ENCODE measurements at places on chromosomes 11 and 22.

DNA sequence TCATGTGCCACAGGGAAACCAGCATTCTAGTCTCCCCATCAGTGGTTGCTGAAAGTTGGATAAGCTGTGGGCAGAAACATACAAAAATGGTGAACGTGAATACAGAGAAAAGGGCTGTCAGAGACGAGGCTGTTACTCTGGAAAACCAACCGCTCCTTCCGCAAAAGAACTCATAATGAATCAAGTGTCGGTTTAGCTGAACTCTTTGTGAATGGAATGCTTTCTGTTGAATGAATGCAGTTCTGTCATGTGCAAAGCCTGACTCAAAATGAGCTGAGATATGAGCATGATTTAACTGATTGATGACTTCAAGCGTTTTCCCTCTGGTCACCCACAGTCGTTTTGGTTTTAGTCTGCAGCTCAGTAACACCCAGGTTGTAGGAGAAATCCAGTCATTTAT lies 298.3 kb downstream of the ETS1 start:
- no peak for DNase-seq

DNA sequence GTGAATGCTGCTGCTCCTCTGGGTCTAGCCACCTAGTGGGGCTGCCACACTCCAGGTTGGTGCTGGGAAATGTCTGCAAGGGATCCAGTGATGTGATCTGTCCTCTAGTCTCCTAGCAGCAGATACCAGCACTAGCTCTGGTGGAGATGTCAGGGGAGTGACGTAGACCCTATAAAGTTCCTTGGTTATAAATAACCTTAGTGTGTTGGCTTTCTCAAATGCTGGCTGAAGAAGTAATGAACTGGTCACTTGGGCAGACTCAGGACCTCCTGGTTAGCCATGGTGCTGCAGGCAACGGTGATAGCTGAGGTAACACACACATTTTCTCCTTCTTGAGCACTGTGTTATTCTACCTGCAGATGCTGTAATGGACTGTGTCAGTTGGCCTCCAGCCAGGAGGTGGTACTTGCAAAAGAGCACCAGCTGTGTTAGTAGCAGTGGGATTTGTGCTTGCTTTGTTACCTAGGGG lies 35.5 kb downstream of the BBOX1 start:
- DNase-seq, result no peak

- DNase-seq, result no peak
Measured at GRCh38 chr11:58928107-58928499, 11.2 kb upstream of the GLYATL1 start.

DNA sequence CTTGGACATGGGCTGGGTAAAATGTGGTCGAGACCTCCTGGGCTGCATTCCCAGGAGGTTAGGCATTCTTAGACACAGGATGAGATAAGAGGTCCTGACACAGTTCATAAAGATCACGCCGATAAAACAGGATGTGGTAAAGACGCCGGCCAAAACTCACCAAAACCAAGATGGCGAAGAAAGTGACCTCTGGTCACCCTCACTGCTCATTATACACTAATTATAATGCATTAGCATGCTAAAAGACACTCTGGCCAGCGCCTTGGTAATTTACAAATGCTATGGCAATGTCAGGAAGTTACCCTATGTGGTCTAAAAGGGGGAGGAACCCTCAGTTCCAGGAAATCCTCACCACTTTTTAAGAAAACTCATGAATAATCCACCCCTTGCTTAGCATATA lies 983.3 kb downstream of the OPCML start:
- no peak for DNase-seq

DNA sequence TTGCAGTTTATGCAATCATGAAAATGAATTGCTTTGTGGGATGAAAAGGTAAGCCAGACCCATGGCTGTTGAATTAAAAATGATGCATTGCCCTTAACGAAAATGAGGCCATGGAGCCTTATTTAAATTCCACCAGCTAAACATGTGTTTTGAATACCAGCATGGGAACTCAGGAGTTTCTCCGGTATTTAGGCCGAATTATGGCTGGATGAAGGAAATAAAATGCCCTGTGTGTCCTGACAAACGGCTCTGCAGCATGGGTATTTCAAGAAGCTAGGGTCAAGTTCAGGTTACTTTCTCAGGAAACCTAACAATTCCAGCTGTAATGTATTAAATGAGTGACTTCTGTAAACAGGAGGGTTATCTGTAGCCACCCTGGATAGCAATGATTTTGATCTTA lies 38.3 kb downstream of the AMOTL1 start:
- no peak for DNase-seq

Measured in T47D (cell line).